ENCODE measurements at places on chromosomes 16 and 17.

DNA sequence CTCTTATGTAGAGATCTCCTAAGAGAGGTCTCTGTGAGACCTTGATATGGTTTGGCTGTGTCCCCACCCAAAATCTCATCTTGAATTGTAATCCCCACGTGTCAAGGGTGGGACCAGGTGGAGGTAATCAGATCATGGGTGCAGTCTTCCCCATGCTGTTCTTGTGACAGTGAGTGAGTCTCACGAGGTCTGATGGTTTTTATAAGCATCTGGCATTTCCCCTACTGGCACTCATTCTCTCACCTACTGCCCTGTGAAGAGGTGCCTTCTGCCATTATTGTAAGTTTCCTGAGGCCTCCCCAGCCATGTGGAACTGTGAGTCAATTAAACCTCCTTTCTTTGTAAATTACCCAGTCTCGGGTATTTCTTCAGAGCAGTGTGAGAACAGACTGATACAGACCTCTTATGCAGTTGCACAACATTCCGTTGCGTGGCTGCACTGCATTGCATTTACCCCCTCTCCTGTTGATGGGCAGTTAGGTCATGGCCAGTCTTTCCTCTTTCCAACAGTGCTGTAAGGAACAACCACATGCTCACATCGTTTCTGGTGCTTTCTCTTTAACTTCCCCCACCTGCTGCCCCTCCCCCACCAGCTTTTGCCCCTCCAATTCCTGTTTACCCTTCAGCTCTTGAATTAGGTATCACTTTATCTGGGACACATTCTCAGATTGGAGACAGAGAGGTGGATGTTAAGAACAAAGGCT is 43.6 kb upstream of the MED9 start:
- peak; percentile 82 for DNase-seq

DNA sequence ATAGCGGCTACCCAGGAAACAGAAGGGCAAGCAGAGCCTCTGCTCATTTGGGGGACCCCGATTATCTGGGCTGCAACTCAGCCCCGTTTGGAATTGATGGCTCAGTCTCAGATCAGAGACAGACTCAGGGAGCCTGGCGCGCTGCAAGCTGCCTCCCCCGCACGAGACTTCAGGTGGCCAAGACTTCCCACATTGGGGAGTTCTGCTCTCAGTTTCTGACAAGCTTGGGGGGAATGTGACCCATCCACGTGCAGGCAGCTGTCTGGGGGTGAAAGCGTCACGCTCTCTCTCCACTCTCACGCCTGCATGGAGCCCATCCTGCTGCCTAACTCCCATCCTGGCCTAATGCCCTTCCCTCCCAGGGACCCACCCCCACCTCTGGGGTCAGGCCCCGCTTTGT is 157.6 kb upstream of the GSE1 start:
- no peak for DNase-seq

- DNase-seq, result no peak
Measured at GRCh38 chr16:80442779-80443178, 98.0 kb upstream of the DYNLRB2 start.

- DNase-seq, result peak; percentile 65
Measured at GRCh38 chr17:68909066-68909465, 46.1 kb downstream of the ABCA8 start.

DNA sequence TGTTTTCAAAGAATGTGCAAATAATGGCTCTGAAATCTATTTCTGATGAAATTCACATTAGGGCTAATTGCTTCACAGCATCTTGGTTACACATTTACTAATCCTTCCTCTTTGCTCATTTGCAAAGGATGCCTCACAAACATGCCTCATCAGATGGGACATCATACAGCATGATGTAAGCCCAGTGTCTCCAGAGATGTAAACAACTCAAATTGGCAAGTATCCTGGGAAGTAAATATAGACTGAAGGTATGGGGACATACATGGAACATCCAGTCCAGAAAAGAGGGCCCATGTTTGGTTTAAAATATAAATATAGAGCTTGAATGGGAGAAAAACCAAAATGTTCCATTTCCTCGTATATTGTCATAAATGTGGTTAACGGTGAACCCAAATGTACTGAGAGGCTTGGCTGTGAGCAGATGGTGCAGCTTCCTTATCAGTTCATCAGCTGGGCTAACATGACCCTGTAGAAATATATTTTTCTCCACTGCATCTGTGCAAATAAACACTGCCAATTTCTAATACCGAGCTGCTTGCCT is 142.9 kb upstream of the NUDT7 start:
- no peak for DNase-seq

- DNase-seq, result peak; percentile 16
Measured at GRCh38 chr17:2174468-2175293, 119.8 kb downstream of the HIC1 start.

- DNase-seq, result no peak
Measured at GRCh38 chr16:22316411-22316811, 19.2 kb downstream of the POLR3E start.

DNA sequence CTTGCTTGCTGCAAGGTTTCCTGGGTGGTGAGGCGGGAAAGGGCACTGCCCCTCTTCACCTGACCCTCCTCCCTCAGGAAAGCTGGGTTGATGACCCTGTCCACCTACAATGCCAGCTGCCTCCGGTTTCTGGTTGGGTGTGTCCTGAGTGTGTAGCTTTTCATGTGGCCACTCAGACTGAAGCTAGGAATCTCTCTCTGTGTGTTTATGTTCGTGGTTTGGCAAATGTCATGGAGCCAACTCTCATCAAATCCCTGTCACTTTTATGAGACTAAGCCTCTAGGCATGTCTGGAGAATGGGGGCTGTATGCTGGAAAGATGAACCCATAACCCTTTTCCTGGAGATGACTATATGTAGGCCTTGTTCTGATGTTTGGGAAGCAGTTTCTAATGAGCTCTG is 17.1 kb downstream of the PLEKHG4 start:
- DNase-seq, result no peak

DNA sequence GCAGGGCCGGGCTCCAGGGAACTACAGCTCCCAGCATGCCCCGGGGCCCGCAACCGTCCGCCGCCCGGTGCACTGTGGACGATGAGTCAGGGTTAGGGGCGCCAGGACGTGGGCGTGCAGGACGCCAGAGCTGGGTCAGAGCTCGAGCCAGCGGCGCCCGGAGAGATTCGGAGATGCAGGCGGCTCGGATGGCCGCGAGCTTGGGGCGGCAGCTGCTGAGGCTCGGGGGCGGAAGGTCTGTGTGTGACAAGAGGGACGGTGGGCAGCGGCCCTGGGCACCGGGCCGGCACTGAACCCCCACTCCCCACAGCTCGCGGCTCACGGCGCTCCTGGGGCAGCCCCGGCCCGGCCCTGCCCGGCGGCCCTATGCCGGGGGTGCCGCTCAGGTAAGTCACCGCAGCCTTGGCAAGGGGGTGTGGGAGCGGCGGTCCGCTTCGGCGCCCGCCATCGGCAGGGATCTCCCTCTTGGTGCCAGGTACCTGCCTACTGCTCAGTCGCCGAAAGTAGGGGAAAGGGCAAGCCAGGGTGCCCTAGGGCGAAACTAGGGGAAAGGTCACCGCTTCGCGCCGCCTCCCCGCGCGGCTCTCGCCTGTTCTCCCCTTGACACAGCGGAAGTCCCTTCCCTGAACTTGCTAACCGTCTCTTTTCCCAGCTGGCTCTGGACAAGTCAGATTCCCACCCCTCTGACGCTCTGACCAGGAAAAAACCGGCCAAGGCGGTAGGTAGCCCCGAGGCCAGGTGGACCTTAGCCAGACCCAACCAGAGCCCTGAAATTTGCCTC is at the start of the genes ACADVL and DLG4:
TSS of gene ACADVL (plus strand) at position 127 of the 781 bp plus-strand sequence. CDS start at position 174, 47 bp downstream.
TSS of gene DLG4 (minus strand) at position 25 of the 781 bp plus-strand sequence.
- peak; percentile 74 for DNase-seq

GRCh38 chr16:48897698-48898205 is 287.8 kb upstream of the N4BP1 start:
- DNase-seq, result no peak

- no peak for DNase-seq
Measured at GRCh38 chr16:87789437-87790291, 23.9 kb upstream of the KLHDC4 start.

GRCh38 chr17:44872131-44872768 is 24.6 kb downstream of the HIGD1B start:
- DNase-seq, result no peak

DNA sequence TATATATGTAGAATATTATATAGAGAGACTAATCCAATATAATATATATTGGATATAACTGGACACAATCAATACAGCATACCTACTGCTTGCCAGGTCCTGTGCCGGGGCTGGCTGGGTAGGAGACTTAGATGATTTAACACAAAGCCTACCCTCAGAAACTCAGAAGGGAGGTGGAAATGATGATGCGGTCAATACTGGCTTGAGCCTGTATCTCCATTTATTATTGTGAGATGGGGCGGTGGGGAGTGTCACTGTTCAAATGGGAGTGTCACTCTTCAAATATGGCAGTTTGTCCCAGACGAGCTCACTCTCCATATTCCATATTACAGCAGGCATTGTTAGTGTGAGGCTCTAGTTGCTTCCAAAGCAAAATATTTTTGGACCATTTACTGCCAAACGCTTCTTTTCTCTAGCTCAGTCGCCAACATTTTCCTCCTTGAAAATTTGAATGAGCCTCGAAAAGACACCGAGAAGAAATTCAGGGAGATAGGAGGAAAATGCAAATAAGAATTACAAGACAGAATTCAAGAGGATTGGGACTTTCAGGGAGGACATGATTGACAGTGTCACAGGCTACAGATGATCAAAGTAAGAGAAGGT is 70.7 kb downstream of the WSCD1 start:
- DNase-seq, result no peak

DNA sequence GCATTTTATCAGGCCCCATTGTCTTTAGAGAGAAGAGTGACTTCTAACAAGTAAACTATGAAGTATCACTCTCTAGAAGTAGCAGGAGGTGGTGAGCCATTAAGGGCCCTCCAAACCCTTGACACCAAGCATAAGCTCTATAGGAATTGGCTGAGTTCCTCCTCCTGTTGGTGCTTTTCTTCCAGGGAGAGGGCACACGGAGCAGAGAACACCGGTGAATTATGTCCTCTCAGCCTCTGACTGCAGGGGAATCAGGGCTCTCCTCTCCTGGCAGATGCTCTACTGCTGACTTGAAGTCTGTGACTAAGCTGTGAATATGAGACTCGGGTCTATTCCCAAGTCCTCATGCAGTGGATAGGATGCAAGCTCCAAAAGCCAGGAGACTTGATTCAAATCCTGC is 32.3 kb downstream of the CHD9 start:
- no peak for DNase-seq

DNA sequence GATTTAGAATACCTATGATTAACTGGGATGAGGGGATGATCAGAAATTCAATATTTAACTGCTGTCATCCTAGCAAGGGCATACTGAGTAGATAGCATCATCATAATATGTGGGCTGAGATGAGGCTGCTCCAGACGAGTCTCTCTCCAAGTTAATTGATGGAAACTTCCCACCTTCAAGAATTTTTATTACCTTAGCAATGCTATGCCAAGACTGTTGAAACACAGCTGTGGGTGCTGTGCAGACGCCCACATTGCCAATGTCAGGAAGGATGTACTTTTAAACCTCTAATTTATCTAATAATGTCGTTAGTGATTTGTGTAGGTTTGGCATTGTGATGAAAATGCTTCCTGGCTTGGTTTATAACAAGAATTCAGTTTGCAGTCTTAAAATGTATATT is 170.4 kb downstream of the TRIM37 start:
- DNase-seq, result no peak

Data from CD14-positive monocyte (primary cell).